Stimulated activated CD4-positive, alpha-beta T cell treated with anti-CD3 and anti-CD28 coated beads, Interleukin-4, amount 100 ng/mL, for 4 hours (primary cell): ENCODE measurements at places on chromosomes 3 and 15.

DNA sequence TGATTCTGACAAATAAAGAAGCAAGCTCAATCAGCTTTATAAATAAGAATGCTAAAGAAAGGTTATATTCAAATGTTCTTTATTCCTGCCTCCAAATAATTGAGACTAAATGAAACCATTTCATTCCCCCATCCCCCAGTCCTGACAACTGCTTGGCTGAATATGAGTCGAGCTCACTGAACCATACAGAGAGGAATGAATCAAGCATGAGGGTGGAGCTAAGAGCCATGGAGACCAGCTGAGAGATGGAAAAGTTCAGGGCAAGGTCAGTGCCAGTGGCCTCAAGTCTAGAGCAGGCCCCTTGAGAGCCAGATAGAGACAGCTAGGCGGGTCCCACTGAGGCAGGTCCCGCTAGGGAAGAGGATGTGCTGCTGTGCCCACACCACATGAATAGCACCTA is 188.7 kb upstream of the EIF1B start:
- DNase-seq = no peak

DNA sequence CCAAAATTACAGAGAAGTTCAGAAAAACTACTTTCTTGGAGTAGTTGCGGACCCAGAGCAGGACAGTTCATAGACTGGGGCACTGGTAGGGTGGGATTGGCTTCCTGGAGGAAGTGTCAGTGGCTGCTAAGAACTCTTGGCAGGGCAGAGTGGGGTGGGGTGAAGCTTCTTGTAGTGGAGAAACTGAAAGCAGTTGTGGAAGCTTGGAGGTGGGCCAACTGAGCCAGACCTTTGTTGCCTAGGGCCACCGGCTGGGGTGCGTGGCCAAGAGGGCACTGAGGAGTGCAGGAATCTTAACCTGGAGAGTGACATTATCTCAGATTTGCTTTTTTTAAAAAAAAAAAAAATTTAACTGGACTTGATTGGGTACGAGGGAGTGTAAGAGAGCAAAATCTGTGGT is 3.1 kb downstream of the KAT2B start:
- DNase-seq = peak; percentile 25

DNA sequence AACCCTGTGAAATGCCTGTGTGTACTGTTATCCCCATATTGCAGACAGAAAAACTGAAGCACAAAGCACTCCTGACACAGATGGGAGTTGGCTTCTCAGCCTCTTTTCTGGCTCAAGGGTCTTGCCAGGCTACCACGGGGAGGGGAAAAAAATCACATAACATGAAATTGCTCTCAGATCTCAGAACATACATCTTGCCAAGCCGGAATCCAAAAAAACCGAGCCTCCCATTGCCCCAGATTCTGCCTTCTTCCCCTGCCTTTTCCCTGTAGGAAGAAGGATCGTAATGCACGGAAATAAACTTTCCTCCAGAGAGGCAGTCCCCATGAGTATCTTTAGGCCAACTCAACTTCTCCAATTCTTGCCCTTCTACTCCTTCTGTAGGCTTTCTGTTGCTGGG is 16.6 kb upstream of the MRPS22 start:
- no peak for DNase-seq

DNA sequence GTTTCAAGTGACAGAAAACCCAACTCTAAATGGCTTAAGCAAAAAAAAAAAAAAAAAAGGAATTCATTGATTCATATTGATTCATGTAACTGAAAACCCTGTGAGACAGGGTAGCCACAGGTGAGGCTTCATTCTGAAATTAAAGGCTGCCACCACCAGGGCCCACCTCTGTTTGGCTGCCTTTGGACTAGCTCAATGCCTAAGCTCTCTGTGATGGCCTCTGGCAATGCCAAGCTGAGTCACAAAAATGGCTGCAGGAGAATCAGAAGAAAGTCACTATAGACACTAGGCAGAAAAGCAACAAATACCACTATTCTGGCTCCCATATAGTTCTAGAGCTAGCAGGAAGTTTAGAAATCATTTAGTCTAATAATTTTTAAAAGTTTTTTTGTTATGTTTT is 38.2 kb upstream of the GYG1 start:
- DNase-seq = no peak

GRCh38 chr15:44554934-44555723 is 18.2 kb downstream of the EIF3J start:
- no peak for DNase-seq
